ENCODE measurements at places on chromosomes 7 and 10. TPM values are rescaled to one million over a fixed set of nuclear protein-coding genes. Genes with fewer than 3 reads are reported as not detected.

DNA sequence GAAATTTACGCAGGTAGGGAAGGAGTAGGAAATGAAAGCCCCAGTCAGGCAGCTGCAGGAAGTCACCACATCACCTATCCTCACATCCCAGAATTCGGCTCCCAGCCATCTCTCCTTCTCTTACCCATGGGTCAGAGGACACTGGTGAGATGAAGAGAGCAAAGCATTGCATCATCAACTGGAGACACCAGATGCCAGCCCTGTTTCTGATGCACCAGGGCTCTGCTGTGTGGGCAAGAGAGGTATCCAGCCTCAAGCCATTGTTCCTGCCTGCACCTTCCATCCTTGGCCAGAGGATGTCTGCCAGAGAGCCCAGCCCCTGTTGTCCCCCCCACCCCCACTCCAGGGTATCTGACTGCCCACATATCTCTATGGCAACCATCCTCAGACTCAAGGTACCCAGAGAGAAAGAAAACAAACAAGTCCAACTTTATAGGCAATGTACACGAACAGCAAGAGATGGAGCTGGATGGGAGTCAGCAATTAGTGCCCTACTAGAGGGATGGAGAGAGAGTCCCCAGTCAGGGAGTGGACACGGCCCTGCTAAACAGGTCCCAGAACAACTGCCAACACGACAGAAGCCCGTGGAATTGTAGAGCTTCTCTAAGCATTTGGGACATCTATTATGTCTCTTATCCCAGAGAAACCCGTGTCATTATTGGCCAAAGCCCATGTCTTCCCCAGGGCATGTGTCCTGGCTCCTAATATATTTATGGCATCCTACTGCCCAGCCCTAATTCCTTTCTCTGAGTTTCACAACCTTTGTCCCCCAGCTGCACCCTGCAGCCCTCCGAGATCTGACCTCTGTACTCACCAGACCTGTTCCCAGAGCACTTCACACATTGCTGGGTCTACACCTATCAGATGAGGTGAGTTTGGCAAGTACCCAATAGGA is 2.8 kb downstream of the CAMK2G start:
- H3K4me1 ChIP-seq: peaks cover 36% of the 10 kb centered on the region
- peak; percentile 87 for DNase-seq
- peaks cover 51% of the 10 kb centered on the region for H3K36me3 ChIP-seq
- H3K4me3 ChIP-seq: no peak overlapping the region
- H3K27me3 ChIP-seq: no peaks in the 10 kb centered on the region

DNA sequence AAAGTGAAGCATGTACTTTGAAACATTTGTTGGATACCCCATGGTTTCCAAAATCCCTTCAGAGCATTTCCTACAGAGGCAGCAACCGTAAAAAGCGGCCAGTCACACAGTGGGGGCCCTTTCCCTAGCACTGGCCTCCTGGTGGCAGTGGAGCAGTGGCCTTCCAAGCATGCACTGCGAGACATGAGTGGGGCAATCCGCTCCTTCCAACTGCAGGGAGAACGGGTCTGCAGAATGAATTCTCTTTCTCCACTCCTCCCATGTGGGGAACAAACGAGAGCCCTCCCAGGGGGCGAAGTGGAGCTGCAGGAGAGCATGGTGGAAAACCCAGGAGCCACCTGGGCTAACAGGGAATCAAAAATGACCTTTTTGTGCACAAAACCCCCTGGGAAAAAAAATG is 542.9 kb upstream of the GALNT17 start:
- H3K27ac ChIP-seq: no peak overlapping the region
- H3K4me3 ChIP-seq: no peak overlapping the region
- H3K27me3 ChIP-seq: no peaks in the 10 kb centered on the region
- no peaks in the 10 kb centered on the region for H3K36me3 ChIP-seq
- H3K4me1 ChIP-seq: peaks cover 48% of the 10 kb centered on the region

- peak overlapping the region; percentile 59 for H3K4me3 ChIP-seq
- H3K27ac ChIP-seq: peak overlapping the region; percentile 79
- H3K4me1 ChIP-seq: peaks cover 3% of the 10 kb centered on the region
- H3K36me3 ChIP-seq: no peaks in the 10 kb centered on the region
- peak; percentile 83 for DNase-seq
These were observed 578 bp downstream of the ZMYND11 start for GRCh38 chr10:135601-136464.

GRCh38 chr7:50792342-50793119 is 9.8 kb upstream of the GRB10 start:
- peak overlapping the region; percentile 47 for H3K4me3 ChIP-seq
- DNase-seq: no peak
- no peaks in the 10 kb centered on the region for H3K4me1 ChIP-seq
- H3K36me3 ChIP-seq: no peaks in the 10 kb centered on the region
- no peak overlapping the region for H3K27ac ChIP-seq
- H3K27me3 ChIP-seq: peaks cover 33% of the 10 kb centered on the region

GRCh38 chr10:128316925-128317324 is 190.7 kb upstream of the MKI67 start:
- no peaks in the 10 kb centered on the region for H3K4me1 ChIP-seq
- H3K27ac ChIP-seq: no peak overlapping the region
- H3K4me3 ChIP-seq: no peak overlapping the region
- no peaks in the 10 kb centered on the region for H3K36me3 ChIP-seq

- H3K27ac ChIP-seq: no peak overlapping the region
- DNase-seq: no peak
- no peak overlapping the region for H3K4me3 ChIP-seq
- H3K36me3 ChIP-seq: no peaks in the 10 kb centered on the region
These were observed 12.9 kb upstream of the ZNF736 start for GRCh38 chr7:64300641-64301405.

GRCh38 chr7:64965594-64965993 is 25.2 kb downstream of the ZNF117 start:
- H3K27ac ChIP-seq: no peak overlapping the region
- no peak overlapping the region for H3K4me3 ChIP-seq
- H3K36me3 ChIP-seq: no peaks in the 10 kb centered on the region
- no peak for DNase-seq

DNA sequence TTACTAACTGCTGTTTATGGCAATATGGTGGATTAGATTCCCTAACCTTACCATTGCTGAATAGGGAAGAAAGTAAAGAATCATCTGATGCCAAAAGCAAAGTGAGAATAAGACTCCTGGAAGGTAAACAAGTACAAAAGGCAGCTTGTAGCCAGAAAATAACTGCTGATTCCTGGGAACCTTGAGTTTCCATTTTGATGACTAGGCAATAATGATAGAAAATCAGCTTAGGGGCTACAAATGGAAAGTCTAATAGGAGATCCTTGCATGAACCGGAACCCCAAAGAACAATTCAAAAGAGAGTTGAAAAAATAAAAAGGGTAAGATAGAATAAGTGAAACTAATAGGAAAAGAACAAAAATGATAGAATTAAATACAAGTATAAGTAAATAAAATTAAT is 316.4 kb downstream of the PHTF2 start:
- H3K4me1 ChIP-seq: no peaks in the 10 kb centered on the region
- H3K4me3 ChIP-seq: no peak overlapping the region
- DNase-seq: no peak
- peaks cover 3% of the 10 kb centered on the region for H3K27me3 ChIP-seq

GRCh38 chr7:89771003-89771636 is 383.1 kb upstream of the STEAP1 start:
- no peak overlapping the region for H3K27ac ChIP-seq
- no peaks in the 10 kb centered on the region for H3K36me3 ChIP-seq
- no peaks in the 10 kb centered on the region for H3K4me1 ChIP-seq
- DNase-seq: no peak
- no peaks in the 10 kb centered on the region for H3K27me3 ChIP-seq
- no peak overlapping the region for H3K4me3 ChIP-seq

- DNase-seq: peak; percentile 90
- peak overlapping the region; percentile 33 for H3K27ac ChIP-seq
- H3K27me3 ChIP-seq: no peaks in the 10 kb centered on the region
- H3K36me3 ChIP-seq: peaks cover 10% of the 10 kb centered on the region
These were observed 4.4 kb downstream of the MSRB2 start for GRCh38 chr10:23099816-23100215.

DNA sequence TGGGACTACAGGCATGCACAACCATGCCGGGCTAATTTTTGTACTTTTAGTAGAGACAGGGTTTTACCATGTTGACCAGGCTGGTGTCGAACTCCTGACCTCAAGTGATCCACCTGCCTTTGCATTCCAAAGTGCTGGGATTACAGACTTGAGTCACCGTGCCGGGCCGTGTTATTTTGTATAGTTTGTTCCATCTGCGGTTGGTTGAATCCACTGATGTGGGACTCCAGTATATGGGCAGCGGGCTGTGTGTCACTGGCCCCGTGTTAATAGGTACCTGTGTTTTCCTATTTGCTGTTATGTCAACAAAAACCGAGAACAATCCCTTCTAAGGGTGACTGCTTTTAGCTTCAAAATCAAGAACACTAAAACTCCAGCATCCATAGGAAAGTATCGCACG is 297.6 kb upstream of the PITRM1 start:
- peaks cover 2% of the 10 kb centered on the region for H3K27me3 ChIP-seq
- H3K4me3 ChIP-seq: no peak overlapping the region
- DNase-seq: no peak
- H3K36me3 ChIP-seq: no peaks in the 10 kb centered on the region
- no peak overlapping the region for H3K27ac ChIP-seq

DNA sequence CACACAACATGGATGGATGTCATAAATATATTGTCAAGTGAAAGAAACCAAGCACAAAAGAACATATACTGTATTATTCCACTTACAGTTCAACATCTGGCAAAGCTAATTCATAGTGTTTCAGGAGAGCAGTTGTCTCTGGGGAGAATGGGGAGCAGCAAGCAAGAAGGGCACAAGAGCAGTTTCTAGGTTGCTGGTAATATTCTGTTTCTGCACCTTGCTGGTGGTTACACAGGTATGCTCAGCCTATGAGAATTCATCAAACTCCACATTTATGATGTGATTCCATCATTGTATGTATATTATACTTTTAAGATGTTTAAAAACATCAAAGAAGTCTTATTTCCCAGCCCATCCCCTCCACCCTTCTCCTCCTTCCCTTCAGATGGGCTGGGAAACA is 18.1 kb upstream of the PALS2 start:
- no peaks in the 10 kb centered on the region for H3K4me1 ChIP-seq
- H3K36me3 ChIP-seq: no peaks in the 10 kb centered on the region
- H3K4me3 ChIP-seq: no peak overlapping the region
- DNase-seq: no peak
- no peak overlapping the region for H3K27ac ChIP-seq

- H3K4me1 ChIP-seq: peaks cover 9% of the 10 kb centered on the region
- no peak for DNase-seq
- H3K27ac ChIP-seq: no peak overlapping the region
- no peak overlapping the region for H3K4me3 ChIP-seq
These were observed 18.4 kb upstream of the HABP2 start for GRCh38 chr10:113534423-113534822.

- no peaks in the 10 kb centered on the region for H3K36me3 ChIP-seq
- H3K27me3 ChIP-seq: no peaks in the 10 kb centered on the region
- H3K27ac ChIP-seq: no peak overlapping the region
- no peak overlapping the region for H3K4me3 ChIP-seq
- DNase-seq: no peak
These were observed 198.6 kb upstream of the BMPER start for GRCh38 chr7:33706771-33707200.

DNA sequence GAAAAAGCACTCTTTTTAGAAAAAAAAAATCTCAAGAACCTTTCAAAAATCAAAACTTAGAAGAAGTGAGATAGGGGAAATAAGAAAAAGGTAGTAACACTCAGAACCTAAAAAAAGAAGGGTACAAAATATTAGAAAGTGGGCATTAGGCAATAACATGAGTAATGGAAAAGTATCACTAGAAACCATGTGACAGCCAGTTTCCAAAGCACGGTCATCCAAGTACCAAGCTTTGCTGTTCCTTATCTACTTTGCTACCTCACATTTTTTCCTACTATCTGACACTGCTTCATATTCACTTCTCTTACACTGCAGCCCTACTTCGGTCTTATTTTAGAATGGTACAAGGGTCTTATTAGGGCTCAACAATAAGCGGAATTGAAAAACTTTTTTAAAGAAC is 30.3 kb downstream of the IMMP2L start:
- H3K4me3 ChIP-seq: no peak overlapping the region
- H3K4me1 ChIP-seq: no peaks in the 10 kb centered on the region
- no peaks in the 10 kb centered on the region for H3K36me3 ChIP-seq
- H3K27me3 ChIP-seq: no peaks in the 10 kb centered on the region

GRCh38 chr10:101030496-101031127 is 317 bp downstream of the PDZD7 start:
- peak overlapping the region; percentile 99 for H3K27ac ChIP-seq
- peaks cover 3% of the 10 kb centered on the region for H3K27me3 ChIP-seq
- H3K36me3 ChIP-seq: peaks cover 9% of the 10 kb centered on the region
- DNase-seq: no peak
- H3K4me3 ChIP-seq: peak overlapping the region; percentile 86

DNA sequence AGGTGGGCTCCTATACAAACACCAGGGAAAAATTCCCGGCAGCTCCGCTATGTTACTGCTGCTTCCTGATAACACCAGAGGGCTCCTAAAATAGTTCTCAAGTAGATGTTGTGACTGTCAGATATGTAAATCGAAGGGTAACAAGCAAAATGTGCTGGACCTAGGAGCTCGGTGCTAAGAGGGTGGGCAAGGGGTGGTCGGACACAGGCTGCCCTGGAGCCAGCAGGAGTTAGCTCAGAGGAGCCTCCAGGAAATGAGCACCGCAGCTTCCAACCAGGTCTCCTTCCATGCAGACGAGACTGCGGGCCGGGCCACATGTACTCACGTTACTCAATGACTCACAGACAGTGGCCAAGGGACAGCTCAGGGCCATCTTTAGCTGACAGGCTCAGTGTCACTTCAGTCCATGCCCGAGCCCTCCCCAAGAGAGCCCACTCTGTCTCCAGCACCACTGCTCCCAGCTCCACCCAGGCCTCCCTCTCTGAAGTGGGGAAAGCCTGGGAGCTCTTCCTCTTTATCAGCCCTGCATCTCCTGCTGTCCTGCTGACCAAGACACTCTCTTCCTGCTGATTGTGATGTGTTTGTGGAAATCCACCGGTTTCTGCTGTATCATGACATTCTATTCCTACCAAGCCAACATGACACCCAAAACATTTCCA is 37.2 kb upstream of the TMEM273 start:
- H3K27me3 ChIP-seq: peaks cover 5% of the 10 kb centered on the region
- H3K4me3 ChIP-seq: no peak overlapping the region
- no peaks in the 10 kb centered on the region for H3K4me1 ChIP-seq
- no peak for DNase-seq
- H3K36me3 ChIP-seq: no peaks in the 10 kb centered on the region

The CRYGN gene
- polyA plus RNA-seq: 0.36 TPM

The SAP25 gene
- polyA plus RNA-seq: 7.9 TPM

The C7orf57 gene
- polyA plus RNA-seq: 0.28 TPM

The GSTO2 gene
- polyA plus RNA-seq: 35.7 TPM

The METTL27 gene
- polyA plus RNA-seq: 7.6 TPM

The PHYHIPL gene
- polyA plus RNA-seq: 19.1 TPM
